ENCODE measurements at places on chromosomes 4 and X.

DNA sequence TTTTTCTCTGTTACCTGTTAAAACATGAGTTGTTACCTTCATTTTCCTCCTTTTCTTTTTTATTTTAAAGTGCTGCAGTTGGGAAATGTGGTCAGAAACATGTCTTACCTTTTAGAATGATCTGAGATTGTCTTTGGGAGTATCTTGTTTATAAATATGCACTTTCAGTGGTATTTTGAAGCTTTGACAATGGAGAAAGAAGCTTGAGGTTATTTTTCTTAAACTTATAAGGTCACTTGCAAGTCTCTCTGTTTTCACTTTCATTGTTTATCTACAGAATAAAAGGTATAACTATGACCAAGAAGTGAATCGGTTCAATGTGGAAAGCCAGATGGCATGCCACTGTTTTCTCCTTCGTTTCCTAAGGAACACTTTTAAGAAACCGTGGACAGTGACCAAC, 167.5 kb upstream of the SLC7A11 start:
- no peaks in the 10 kb centered on the region for H3K4me1 ChIP-seq
- H3K27ac ChIP-seq = no peak overlapping the region
- H3K27me3 ChIP-seq = no peaks in the 10 kb centered on the region
- no peak overlapping the region for H3K4me3 ChIP-seq
- no peak for DNase-seq

GRCh38 chr4:47218631-47219030, 187.3 kb downstream of the GABRB1 start:
- H3K27me3 ChIP-seq = no peaks in the 10 kb centered on the region
- no peak for DNase-seq
- H3K4me3 ChIP-seq = no peak overlapping the region
- no peaks in the 10 kb centered on the region for H3K36me3 ChIP-seq

DNA sequence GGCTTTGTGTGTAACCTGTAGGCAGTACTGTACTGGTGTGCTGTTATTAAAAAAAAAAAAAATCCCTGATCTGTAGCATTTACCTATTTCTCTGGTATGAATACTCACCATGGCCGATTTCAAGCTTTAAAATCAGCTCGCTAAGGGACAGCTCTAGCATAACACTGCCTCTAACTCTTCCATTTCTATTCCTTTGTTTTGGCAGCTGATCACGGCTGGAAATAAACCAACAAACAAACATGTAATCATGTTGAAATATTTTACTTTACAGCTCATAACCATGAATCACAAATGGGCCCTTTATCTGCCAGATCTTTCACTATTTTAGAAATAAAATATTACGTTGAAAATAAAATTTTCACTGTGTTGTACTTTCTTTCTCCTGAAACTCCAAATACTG, 60.5 kb upstream of the IL15 start:
- no peak for DNase-seq
- no peak overlapping the region for H3K4me3 ChIP-seq
- no peaks in the 10 kb centered on the region for H3K36me3 ChIP-seq
- no peak overlapping the region for H3K27ac ChIP-seq
- no peaks in the 10 kb centered on the region for H3K27me3 ChIP-seq
- no peaks in the 10 kb centered on the region for H3K4me1 ChIP-seq

- no peak for DNase-seq
- H3K4me3 ChIP-seq = no peak overlapping the region
- no peak overlapping the region for H3K27ac ChIP-seq
- no peaks in the 10 kb centered on the region for H3K36me3 ChIP-seq
- no peaks in the 10 kb centered on the region for H3K27me3 ChIP-seq
- H3K4me1 ChIP-seq = no peaks in the 10 kb centered on the region
These were observed 435.6 kb upstream of the SMIM31 start for GRCh38 chr4:164318350-164318749.

GRCh38 chr4:74021601-74022000, 16.9 kb downstream of the CXCL3 start:
- no peaks in the 10 kb centered on the region for H3K36me3 ChIP-seq
- H3K4me3 ChIP-seq = no peak overlapping the region
- no peak for DNase-seq
- no peak overlapping the region for H3K27ac ChIP-seq

DNA sequence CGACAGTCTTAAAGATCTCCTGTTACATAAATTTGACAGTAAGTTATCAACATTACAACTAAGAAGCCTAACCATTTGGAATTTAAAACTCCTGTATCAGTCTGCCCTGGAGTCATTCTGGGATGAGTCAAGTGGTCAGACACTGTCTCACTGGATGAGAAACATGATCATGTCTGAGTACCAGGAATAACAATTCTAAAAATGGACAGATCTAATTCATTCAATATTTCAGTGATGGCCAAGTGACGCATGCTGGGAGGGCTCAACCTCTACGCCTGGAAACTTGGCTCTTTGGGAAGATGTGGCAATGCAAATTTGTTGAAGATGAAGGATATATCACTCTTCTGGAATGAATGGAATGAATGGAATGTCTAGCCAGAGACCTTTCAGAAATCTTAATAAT, 1427.2 kb downstream of the STIM2 start:
- H3K27me3 ChIP-seq = no peaks in the 10 kb centered on the region
- no peaks in the 10 kb centered on the region for H3K4me1 ChIP-seq

DNA sequence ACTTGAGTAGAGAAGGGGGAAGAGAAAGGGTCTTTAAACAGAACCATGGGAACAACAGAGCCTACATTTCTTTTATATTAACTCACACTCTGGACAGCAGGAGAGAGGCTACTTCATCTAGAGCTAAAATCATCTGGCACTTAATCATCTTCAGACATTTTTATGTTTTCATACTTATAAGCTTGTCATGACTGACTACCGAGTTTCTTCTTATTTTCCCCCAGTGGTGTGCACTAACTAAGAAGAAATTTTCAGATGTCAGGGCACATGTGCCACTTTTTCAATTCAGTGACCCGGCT, 11.8 kb upstream of the RTL5 start:
- H3K27me3 ChIP-seq = no peaks in the 10 kb centered on the region
- no peaks in the 10 kb centered on the region for H3K36me3 ChIP-seq
- no peak overlapping the region for H3K4me3 ChIP-seq
- H3K27ac ChIP-seq = no peak overlapping the region
- no peaks in the 10 kb centered on the region for H3K4me1 ChIP-seq

GRCh38 chr4:69589884-69590283, 49.6 kb downstream of the UGT2A2 start:
- DNase-seq = no peak
- H3K4me3 ChIP-seq = no peak overlapping the region
- H3K27ac ChIP-seq = no peak overlapping the region
- H3K4me1 ChIP-seq = no peaks in the 10 kb centered on the region
- no peaks in the 10 kb centered on the region for H3K36me3 ChIP-seq

DNA sequence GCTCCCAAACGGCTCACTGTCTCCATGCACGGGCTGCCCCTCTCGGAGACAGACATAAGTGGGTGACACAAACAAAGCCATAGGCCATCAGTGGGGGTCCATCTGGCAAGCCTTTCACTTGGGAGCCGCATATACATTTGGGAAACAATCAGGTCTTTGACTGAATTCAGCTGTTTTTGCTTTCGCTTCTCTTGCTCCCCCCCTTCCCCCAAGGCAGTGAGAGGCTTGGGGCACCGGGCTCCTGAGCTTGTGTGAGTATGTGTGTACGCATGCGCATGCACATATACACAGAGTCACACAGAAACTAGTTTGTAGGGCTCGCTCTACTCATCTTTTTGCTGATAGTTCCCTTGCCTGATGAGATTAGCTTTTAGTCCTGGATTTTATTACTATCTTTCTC, 284.4 kb downstream of the AFF2 start:
- H3K36me3 ChIP-seq = no peaks in the 10 kb centered on the region
- H3K4me1 ChIP-seq = no peaks in the 10 kb centered on the region
- no peak for DNase-seq

GRCh38 chr4:111537165-111537564, 608.1 kb upstream of the FAM241A start:
- H3K27me3 ChIP-seq = no peaks in the 10 kb centered on the region
- H3K4me1 ChIP-seq = no peaks in the 10 kb centered on the region
- no peak overlapping the region for H3K4me3 ChIP-seq
- H3K27ac ChIP-seq = no peak overlapping the region
- DNase-seq = no peak

GRCh38 chr4:176563591-176563990, 229.1 kb downstream of the VEGFC start:
- no peak for DNase-seq
- no peaks in the 10 kb centered on the region for H3K4me1 ChIP-seq
- H3K27ac ChIP-seq = no peak overlapping the region
- no peaks in the 10 kb centered on the region for H3K36me3 ChIP-seq

DNA sequence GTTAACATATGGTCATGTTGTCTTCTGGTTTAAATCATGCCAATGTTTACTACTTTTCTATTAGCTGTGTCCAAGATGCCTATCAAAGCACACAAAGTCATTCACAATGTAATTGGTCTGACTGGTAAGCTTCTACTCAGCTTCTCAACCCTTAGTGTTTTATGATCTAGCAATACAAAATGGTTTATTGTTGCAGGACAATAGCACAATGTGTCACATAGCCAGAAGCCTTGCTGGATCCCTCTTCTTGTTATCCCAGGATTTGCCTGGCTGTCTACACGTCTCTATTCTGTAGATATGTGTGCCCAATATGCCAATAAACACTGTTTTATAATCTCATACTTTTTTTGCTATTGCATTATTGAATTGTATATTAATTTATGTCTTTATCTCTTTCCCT, 1111.0 kb upstream of the AGA start:
- H3K27me3 ChIP-seq = no peaks in the 10 kb centered on the region
- H3K4me1 ChIP-seq = no peaks in the 10 kb centered on the region
- H3K27ac ChIP-seq = no peak overlapping the region
- H3K4me3 ChIP-seq = no peak overlapping the region
- no peak for DNase-seq

DNA sequence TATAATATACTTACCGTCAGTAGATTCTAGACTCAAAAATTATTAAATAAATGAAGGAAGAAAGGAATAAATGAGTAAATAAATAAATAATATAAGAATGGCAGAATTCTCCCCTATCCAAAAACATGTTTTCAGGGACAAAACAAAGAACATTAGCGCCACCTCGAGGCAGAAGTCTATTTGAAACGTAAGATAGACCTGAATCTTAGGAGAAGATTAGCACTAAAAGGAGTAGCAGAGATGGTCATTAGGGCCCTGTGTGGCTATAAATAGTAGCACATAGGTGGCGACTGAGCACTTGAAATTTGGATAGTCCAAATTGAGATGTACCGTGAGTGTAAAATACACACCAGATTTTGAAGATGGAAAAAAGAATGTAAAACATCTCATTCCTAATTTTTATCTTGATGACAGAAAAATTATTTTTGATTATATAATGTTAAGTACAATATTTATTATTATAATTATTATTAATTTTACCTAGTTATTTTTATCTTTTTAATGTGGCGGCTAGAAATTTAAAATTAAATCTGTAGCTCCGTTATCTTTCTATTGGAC, 24.3 kb upstream of the SRD5A3 start:
- no peaks in the 10 kb centered on the region for H3K27me3 ChIP-seq
- DNase-seq = no peak
- H3K4me3 ChIP-seq = no peak overlapping the region

DNA sequence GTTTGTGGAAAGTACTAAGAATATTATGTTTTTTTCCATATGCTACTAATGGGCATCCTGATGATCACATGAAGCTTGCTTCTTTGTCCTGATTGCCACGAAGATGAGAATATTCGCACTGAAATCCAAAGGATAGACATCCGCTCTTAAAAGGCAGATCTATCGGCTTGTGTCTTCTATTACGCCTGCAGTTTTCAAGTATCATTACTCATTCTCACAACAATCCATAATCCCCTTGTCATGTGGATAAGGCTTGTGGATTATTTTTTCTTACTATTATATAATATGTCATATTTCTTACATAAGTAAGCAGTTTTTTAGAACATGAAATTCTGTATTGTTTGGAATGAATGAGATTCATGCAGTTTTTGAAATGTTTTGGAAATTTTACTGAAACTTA, 62.8 kb downstream of the KCNIP4 start:
- no peak for DNase-seq
- H3K36me3 ChIP-seq = no peaks in the 10 kb centered on the region
- H3K4me1 ChIP-seq = no peaks in the 10 kb centered on the region

DNA sequence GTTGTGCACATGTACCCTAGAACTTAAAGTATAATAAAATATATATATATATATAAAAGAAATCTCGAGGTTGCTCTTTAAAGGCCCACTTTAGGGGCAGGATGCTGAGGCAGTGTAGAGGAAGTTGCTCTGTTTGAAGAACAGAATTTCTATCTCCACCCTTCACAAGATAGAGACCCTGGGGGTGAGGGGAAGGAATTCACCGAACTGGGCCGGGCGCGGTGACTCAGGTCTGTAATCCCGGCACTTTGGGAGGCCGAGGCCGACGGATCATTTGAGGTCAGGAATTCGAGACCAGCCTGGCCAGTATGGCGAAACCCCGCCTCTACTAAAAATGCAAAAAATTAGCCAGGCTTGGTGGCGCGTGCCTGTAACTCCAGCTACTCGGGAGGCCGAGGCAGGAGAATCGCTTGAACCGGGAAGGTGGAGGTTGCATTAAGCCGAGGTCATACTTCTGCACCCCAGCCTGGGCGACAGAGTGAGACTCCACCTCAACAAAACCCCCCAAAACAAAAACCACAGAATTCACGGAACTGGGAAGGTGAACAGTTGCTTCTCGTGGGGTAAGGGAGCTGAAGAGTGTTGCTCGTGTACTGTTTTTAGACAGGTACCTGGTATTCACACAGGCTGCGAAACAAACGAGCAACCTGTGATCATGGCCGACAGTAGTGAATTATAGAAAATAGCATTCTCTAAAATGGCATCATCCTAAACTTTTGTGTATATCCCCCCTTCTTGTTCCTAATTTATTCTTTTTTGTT, 6.2 kb downstream of the PLAC8 start:
- no peak overlapping the region for H3K4me3 ChIP-seq
- no peaks in the 10 kb centered on the region for H3K36me3 ChIP-seq
- peaks cover 29% of the 10 kb centered on the region for H3K4me1 ChIP-seq
- no peak for DNase-seq
- no peaks in the 10 kb centered on the region for H3K27me3 ChIP-seq

- H3K27me3 ChIP-seq = no peaks in the 10 kb centered on the region
- peaks cover 11% of the 10 kb centered on the region for H3K4me1 ChIP-seq
- no peak overlapping the region for H3K4me3 ChIP-seq
- DNase-seq = no peak
These were observed 245.2 kb upstream of the SMIM31 start for GRCh38 chr4:164508771-164509170.

DNA sequence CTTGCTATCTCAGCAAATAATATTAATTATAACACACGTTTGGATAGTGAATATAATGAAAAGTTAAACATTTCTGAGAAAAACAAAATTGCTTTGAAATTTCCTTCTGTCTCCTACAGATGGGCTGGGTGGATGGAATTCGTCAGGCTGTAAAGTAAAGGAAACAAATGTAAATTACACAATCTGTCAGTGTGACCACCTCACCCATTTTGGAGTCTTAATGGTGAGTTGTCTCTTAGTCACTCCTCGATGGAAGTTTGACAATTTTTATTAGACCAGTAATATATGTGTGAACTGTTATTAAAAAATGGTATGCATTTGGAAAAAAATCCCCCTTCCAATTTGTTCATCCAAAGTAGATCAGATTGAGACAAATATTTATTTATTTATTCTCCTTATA, 92.5 kb upstream of the BRS3 start:
- no peak overlapping the region for H3K27ac ChIP-seq
- no peak for DNase-seq
- H3K4me3 ChIP-seq = no peak overlapping the region

All from esophagus squamous epithelium (tissue), 5 donors.